ENCODE measurements at places on chromosomes 3 and 15. TPM values are rescaled to one million over a fixed set of nuclear protein-coding genes. Genes with fewer than 3 reads are reported as not detected.

DNA sequence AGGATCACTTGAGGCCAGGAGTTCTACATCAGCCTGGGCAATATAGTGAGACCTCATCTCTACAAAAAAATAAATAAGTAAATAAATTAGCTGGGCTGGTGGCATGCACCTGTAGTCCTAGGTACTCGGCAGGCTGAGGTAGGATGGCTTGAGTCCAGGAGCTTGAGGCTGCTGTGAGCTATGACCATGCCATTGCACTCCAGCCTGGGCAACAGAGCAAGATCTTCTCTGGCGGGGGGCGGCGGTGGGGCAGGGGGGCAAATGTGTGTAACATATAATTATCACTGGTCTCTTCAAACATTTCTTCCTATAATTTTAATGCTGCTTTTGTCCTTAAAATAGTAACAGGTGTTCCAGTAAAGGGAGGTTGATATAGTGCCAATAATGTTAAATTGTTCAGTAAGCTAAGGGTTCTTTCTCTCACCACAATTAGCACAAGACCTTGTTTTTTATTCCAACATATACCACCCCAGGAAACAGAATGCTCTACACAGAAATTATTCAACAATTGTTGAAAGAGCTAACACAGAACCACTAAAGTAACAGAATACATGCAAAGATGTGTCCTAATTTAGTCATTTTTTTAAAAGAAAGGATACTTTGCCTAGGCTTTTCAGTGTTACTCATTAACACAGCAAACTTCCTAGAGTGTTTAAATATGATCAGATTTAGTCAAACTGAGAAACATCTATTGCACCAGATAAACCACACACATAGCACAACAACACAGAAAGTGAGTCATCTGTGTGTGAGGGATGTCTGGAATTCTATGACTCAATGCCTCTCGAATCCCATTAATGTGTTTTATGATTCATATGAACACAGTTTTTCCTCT, 29.1 kb downstream of the ANKRD28 start:
- DNase-seq: no peak

DNA sequence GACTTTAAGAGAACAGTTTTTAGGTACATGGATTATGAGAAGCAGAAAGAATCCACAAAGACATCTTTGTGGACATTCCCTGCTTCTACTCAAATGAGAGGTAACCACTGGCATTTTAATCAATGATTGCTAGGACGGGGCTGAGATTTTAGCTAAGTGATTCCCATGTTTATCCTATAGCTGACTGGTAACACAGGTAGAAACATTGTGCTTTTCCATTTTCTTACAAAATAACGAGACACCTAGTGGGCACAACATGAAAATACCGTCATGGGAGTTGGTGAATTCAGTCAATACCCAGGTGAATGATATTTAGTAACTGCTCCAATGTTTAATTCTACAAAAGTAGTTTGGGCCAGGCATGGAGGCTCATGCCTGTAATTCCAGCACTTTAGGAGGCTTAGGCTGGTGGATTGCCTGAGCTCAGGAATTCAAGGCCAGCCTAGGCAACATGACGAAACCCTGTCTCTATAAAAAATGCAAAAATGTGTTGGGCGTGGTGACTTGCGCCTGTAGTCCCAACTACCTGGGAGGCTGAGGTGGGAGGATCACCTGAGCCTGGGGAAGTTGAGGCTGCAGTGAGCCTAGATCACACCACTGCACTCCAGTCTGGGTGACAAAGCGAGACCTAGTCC, 37.2 kb upstream of the DENND4A start:
- DNase-seq: no peak

DNA sequence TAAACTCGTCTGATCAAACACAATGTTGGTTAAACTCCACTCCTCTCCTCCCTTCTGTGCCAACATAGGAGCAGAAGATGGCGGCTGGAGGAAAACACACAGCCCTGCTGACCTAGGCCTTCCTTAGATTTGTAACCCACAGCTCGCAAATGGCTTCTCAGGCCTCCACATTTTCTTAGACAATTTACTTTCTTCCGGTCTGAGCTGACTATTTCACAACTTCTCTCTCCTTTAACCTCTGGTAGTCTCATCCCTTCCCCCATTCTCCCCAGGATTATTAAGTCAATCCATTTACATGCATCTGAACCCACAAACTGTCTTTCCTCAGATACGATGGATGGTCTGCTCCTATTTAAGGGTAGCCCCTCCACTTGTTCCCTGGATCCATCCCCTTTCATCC, 25.7 kb upstream of the ULK4 start:
- no peak for DNase-seq

DNA sequence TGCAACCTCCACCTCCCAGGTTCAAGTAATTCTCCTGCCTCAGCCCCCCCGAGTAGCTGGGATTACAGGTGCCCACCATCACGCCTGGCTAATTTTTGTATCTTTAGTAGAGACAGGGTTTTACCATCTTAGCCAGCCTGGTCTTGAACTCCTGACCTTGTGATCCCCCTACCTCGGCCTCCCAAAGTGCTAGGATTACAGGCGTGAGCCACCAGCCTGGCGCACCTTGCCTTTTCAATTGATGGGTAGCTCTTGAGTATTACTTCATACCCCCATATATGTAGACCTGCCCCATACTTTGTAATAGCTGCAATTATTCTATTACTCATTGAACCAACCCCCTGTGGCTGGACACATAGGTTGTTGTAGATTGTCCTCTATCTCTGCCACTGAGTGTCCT, 101.3 kb downstream of the LRRK1 start:
- DNase-seq: peak; percentile 1

GRCh38 chr3:170801597-170801996, 68.4 kb downstream of the RPL22L1 start:
- DNase-seq: no peak

DNA sequence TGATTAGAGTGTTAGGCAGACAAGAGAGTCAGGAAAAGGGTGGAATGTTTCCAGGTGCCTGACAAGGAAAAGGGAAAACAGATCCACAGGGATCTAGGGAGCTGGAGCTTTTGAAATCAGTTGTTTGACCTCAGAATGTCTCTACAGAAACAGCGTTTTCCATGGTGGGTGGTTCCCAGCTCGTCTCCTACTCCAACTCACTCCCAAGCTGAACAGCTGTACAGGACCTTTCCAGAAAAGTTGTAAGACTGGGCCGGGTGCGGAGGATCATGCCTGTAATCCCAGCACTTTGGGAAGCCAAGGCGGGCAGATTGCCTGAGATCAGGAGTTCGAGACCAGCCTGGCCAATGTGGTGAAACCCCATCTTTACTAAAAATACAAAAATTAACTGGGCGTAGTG, 55.7 kb upstream of the RYK start:
- no peak for DNase-seq

DNA sequence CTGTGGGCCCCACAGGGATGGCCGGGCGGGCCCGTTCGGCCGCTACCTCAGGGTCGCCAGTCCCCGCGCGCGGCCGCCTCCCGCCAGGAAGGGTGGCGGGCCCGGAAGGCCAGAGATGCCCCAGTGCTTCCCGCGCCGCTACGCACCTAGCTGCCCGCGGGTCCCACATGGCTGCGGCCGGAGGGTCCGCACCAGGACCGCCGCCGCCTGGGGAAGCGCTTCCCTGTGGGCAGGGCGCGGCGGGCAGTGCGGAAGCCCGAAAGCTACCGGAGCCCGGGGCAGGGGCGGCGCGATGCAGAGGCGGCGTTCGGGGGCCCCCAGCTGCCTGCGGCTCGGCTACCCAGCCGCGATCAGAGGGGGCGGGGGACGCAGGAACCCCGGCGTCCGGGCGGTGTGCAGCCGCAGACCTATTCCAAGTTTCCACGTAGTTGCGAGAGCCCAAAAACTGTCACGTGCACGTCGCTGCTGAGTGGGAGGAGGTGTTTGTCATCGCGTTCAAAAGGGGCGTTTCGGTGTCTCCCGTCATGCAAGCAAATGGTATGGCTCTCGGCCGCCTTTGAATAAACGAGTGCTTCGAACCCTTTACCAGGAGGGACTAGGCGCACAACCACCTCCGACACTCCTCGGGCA, at the start of gene TRANK1:
TSS of gene TRANK1 (minus strand) at position 414 of the 630 bp plus-strand sequence. CDS start at position 169, 245 bp downstream.
- peak; percentile 70 for DNase-seq

GRCh38 chr3:54939557-54940300, 11.9 kb upstream of the LRTM1 start:
- no peak for DNase-seq

DNA sequence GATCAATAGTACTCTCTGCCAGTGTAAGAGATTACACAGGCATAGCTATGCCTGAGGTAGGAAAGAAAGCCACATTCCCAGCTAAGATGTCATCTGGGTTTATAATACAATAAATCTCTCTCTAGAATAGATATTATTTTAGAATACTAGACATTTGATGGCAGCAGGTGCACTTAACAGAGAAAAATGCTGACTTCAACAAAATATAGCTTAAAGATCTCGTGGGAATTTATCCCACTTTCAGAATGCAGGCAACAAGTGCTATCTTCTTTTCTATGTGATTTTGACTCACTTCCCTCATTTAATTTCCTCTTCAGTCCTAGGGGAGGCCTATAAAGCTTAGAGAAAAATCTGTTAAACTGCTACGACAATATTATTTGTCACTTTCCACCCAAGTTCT, 60.9 kb upstream of the FSIP1 start:
- DNase-seq: no peak

- no peak for DNase-seq
These were observed 62.8 kb upstream of the HERC1 start for GRCh38 chr15:63896336-63897115.

GRCh38 chr3:156150434-156151066, 30.2 kb downstream of the KCNAB1 start:
- DNase-seq: no peak

CHRNA7 gene
- polyA plus RNA-seq: 0.21 TPM

SMCO1 gene
- not detected for polyA plus RNA-seq

ZNF620 gene
- polyA plus RNA-seq: 1.0 TPM

CLRN1 gene
- polyA plus RNA-seq: not detected

UBA7 gene
- polyA plus RNA-seq: 14.6 TPM

OR4F15 gene
- polyA plus RNA-seq: not detected

STRA6 gene
- not detected for polyA plus RNA-seq

GOLGA8F gene
- polyA plus RNA-seq: not detected

CPEB1 gene
- polyA plus RNA-seq: 0.05 TPM

CRBN gene
- polyA plus RNA-seq: 32.5 TPM

FAM43A gene
- 4.9 TPM for polyA plus RNA-seq

PIF1 gene
- 0.67 TPM for polyA plus RNA-seq

ALDH1A3 gene
- 1.1 TPM for polyA plus RNA-seq
